ENCODE measurements at places on chromosomes 12 and 14.

DNA sequence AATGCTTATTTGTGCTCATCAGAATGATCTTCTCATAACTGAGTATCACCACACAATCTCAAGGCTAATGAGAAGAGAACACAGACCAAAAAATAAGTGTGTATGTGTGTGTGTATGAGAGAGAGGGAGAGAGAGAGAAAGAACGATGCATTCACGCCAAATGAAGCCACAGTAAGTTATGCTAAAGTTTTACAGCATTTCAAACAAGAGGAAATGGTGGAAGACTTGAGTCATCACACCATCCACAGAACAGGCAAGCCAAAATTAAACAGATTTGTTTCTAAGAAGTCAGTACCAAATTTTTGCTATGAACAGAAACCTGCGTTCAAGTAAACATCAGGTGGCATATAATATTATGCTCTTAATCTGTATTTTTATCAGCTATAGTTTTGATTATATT, 141.2 kb downstream of the MED13L start:
- peak; percentile 68 for DNase-seq

GRCh38 chr12:88816201-88816600, 235.9 kb upstream of the KITLG start:
- DNase-seq = peak; percentile 21

DNA sequence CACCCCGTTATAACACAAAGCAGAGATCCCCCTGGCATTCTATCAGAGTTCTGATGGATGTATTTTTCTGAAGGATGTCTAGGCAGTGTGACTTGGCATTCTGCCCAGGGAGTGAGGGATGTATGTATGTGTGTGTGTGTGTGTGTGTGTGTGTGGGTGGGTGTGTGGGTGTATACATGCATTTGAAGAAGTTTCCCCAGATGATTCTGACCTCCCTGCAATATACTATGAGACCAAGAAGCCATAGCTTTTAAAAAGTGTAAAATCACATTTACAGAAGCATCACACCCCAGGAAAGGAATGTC, 59.7 kb upstream of the NAP1L1 start:
- DNase-seq = peak; percentile 51

GRCh38 chr14:61569308-61569707, 126.0 kb upstream of the HIF1A start:
- no peak for DNase-seq

GRCh38 chr14:81710232-81710845, 176.7 kb upstream of the SEL1L start:
- DNase-seq = peak; percentile 1

DNA sequence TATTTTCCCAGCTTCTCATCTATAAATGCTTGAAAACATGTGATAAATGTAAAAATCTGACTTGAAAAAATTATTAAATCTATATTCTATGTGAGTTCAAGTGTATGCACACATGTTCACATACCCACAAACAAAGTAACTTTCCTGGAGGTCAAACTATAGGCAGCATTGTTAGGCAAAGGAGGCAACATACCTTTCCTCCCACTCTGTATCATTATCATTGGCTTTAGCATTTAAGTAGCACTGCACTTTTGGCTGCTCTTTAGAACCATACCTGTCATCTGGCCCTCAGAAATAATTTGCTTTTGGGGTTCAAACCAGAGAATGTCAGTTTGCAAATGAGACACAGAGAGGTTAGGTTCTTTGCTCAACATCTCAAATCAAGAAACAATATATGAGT, 102.4 kb upstream of the CCDC196 start:
- DNase-seq = no peak

GRCh38 chr12:43290836-43291235, 261.2 kb downstream of the ADAMTS20 start:
- DNase-seq = peak; percentile 23

DNA sequence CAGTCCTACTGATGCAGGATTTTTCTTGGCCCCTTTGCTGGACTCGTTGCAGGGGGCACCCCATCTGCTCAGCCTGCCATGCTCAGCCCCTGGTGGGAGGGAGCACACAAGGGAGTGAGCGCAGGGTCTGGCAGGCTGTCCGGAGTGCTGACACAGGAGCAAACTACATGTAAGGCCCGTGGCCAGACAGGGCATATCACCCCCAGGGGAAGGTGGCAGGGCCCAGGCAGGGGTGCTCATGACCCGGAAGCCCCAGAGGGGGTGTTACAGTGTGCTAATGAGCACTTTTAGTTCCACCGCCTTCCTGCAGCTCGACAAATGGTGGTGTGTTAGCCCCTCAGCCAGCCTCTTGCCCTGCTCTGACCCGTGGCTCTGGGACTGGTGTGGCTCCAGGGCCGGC, 645.6 kb upstream of the TMEM132C start:
- no peak for DNase-seq

DNA sequence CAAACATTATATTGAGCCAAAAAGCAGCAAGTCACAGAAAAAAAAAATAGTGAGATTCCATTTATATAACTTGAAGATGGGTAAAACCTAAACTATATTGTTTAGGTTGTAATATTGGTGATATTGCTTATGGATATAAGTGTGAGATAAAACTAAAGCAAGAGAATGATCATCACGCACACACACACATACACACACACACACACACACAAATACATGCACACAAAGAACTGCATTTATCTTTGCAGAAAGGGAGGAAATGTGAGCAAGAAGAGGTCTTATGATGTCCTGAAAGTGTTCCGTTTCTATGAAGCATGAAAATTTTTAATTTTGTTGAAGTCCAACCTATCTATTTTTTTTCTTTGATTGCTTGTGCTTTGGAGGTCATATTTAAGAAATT, 16.4 kb upstream of the AMN1 start:
- DNase-seq = no peak

- DNase-seq = peak; percentile 45
Measured at GRCh38 chr12:118060301-118061010, 523 bp downstream of the WSB2 start.

- DNase-seq = no peak
Measured at GRCh38 chr12:6358881-6359280, 16.5 kb downstream of the SCNN1A start.

GRCh38 chr12:7729746-7730145, 17.4 kb downstream of the CLEC4C start:
- peak; percentile 74 for DNase-seq

DNA sequence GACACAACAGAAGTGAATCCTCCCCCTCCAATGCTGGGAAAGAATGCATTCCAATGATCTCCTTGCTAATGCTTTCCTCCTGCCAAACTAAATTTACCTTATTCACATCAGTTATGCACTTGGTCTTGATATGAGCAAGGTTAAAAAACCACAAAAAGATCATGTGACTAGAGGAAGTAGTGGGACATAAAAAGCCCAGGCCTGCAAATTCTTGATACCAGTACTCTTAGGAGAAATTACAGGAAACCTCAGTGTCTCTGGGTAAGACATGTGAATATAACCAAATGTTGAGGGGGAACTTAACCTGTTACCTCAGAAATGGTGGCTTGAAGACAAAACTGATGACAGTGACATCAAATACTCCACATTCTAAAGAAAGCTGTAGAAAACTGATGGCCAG, 427.1 kb downstream of the RPS29 start:
- DNase-seq = no peak

GRCh38 chr12:20375560-20375959, 7.2 kb downstream of the PDE3A start:
- no peak for DNase-seq

DNA sequence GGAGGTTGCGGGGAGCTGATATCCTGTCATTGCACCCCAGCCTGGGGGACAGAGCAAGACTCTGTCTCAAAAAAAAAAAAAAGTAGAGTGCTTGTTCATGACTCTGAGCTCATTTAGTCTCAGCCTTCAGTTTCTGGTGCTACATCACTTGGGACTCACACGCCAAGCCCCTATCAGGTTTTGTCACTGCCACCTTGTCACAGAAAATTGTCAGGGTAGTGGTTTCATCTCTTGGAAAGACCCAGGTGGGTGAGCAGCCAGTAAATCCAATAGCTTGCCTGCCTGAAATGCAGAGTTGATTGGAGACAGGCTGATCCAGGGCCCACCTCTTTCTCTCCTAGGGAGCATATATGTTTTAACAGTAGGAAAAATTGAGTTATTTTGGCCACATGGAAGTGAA, 113.0 kb downstream of the FGD4 start:
- no peak for DNase-seq

DNA sequence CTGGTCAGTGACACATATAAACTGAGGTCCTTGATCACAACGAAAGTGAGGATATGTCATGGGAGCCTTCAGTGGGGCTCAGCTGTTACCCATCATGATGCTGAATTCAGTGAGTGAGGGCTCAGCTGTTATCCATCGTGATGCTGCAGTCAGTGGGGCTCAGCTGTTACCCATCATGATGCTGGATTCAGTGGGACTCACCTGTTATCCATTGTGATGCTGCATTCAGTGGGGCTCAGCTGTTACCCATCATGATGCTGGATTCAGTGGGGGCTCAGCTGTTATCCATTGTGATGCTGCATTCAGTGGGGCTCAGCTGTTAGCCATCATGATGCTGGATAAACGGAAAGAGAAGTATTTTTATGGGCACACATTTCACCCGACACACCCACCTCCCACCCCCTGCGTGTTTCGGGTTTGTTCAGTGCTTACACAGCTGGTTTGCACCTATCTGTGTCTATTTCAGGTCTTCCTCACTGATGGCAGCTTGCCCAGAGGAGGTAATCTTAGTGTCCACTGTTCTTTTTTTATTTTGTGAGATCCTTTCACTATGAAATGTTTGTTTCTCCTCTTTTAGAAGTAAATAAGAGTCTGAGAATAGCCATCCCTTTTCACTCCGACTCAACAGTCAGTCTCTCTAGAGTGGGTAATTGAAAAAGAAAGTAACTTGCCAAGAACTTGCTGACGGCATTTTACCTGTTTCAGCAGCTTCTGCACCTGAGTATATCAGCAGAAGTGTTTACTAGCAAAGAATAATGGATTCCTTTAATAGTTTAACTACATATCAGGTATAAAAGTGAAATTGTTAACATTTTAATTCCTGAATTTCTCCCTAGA, 183.0 kb downstream of the ERC1 start:
- no peak for DNase-seq

- no peak for DNase-seq
Measured at GRCh38 chr14:21771671-21772070, 98.1 kb upstream of the OR4E1 start.

DNA sequence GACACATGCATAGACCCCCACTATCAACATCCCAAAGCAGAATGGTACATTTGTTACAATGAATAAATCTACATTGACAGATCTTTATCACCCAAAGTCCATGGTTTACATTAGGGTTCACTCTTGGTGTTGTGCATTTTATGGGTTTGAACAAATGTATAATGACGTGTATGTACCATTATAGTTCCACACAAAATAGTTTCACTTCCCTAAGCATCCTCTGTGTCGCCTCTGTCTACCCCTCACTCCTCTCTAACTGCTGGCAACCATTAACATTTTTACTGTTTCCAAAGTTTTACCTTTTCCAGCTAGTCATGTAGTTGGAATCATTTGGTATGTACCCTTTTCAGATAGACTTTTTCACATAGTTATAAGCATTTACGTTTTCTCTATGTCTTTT, 69.5 kb upstream of the LMO3 start:
- no peak for DNase-seq

DNA sequence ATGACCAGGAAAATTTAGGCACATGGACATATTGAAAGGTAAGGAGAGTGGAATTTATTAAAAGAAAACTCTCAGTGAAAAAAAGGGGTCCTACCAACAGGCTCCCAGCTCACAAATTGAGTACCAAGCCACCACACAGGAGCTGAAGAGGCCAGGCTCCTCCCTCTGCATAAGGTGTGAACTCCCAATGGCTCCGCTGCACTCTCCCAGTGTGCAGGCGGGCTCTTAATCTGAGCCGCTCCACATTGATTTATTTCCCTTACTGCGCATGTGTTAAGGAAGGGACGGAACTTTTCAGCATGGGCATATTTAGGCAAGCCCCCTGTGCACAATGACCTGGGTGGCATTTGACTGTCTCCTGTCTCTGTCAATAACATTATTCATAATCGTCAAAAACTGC, 68.6 kb upstream of the PLEKHG7 start:
- no peak for DNase-seq

DNA sequence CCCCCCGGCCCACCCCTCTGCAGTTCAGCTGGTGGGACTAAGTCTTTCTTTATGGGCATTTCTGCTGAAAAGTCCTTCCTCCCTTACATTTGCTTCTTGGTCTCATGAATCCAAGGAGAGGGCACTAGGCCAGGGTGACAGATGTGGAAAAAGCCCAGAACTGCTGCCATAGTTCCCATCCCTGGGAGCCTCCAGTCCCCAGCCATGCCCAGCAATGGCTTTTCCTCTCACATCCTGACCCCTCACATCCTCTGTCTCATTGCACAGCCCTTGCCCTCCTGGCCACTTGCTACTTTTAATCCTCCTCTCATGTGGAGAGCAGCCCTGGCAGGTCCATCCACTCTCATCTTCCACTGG, 122.5 kb downstream of the ZFP36L1 start:
- no peak for DNase-seq

- DNase-seq = no peak
Measured at GRCh38 chr12:26954027-26954426, 15.8 kb downstream of the FGFR1OP2 start.

GRCh38 chr14:37709419-37710195, 114.2 kb downstream of the TTC6 start:
- DNase-seq = peak; percentile 13

- no peak for DNase-seq
Measured at GRCh38 chr12:20415641-20416040, 47.3 kb downstream of the PDE3A start.

DNA sequence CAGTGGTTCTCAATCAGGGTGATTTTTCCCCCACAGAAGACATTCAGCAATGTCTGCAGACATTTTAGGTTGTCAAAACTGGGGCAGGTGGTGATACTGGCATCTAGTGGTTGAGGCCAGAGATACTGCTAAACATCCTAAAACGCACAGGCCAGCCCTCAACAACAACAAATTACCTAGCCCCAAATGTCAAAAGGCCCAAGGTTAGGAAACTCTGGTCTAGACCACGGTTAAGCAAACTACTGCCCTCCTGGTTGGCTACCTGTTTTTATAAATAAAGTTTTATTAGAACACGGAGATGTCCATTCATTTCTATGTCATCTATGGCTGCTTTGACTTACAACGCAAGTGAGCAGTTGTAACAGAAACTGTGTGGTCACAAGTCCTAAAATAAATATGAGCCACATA, 186.7 kb downstream of the EFCAB11 start:
- DNase-seq = peak; percentile 61
